T1000 (cell line): ENCODE measurements at places on chromosomes 2 and 18.
A peak's percentile ranks its signal among the peaks of the same experiment; 100 is the strongest.

GRCh38 chr2:197205585-197206215 lies 104.9 kb downstream of the ANKRD44 start:
- no peak for DNase-seq

GRCh38 chr18:4125224-4125623 lies 329.9 kb downstream of the DLGAP1 start:
- peak; percentile 28 for DNase-seq

DNA sequence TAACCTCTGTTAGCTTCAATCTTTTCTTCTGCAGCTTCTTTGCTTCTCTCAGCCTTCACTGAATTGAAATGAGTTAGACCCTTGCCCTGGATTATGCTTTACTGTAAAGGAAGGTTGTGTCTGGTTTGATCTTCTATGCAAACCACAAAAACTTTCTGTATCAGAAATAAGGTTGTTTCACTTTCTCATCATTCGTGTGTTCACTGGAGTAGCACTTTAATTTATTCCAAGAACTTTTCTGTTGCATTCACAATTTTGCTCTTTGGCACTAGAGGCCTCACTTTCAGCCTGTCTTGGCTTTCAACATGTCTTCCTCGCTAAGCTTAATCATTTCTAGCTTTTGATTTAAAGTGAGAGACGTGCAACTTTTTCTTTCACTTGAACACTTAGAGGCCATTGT lies 365.3 kb downstream of the TDRD15 start:
- no peak for DNase-seq

GRCh38 chr2:231413456-231413855 lies 17.9 kb downstream of the B3GNT7 start:
- no peak for DNase-seq

- no peak for DNase-seq
Observed at GRCh38 chr2:100699131-100699530, 120.8 kb upstream of the NPAS2 start.

DNA sequence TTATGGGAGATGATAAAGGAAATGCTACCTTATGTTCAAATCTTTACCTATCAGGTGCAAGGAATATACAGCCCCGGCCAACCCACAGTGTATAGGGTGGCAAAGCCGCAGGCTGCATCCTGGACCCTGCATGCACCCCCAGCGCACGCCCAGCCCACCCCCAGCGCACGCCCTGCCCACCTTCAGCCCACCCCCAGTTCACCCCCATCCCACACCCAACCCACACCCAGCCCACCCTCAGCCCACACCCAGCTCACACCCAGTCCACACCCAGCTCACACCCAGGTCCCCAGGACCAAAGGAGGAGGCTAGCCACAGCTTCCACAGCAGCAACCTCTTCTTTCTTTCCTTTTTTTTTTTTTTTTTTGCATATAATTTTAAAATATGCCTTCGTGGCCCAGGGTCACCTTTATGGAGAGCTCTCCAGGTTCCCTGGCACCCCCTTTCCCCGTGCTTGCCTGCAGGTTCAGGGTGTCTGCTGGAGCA lies 120.9 kb downstream of the PTGR3 start:
- no peak for DNase-seq
